Bronchial smooth muscle cell (primary cell): ENCODE measurements at places on chromosomes 5 and 9. TPM values are rescaled to one million over a fixed set of nuclear protein-coding genes. Genes with fewer than 3 reads are reported as not detected.

C1QTNF2 gene
- total RNA-seq: 0.32 and 0.86 TPM in 2 replicates

DUSP1 gene
- total RNA-seq: 21.2 and 43.0 TPM in 2 replicates

FAM81B gene
- total RNA-seq: not detected in 2 replicates

GAPT gene
- total RNA-seq: not detected in 2 replicates

AUH gene
- total RNA-seq: 32.0 and 39.1 TPM in 2 replicates

ANKRD31 gene
- 0.09 and 0.16 TPM in 2 replicates for total RNA-seq

TMEM252 gene
- not detected in 2 replicates for total RNA-seq

BARHL1 gene
- total RNA-seq: not detected in 2 replicates

ANKRD33B gene
- total RNA-seq: 3.6 and 16.1 TPM in 2 replicates
